HepG2 (cell line): ENCODE measurements at places on chromosomes 11 and 22. TPM values are rescaled to one million over a fixed set of nuclear protein-coding genes. Genes with fewer than 3 reads are reported as not detected.

DNA sequence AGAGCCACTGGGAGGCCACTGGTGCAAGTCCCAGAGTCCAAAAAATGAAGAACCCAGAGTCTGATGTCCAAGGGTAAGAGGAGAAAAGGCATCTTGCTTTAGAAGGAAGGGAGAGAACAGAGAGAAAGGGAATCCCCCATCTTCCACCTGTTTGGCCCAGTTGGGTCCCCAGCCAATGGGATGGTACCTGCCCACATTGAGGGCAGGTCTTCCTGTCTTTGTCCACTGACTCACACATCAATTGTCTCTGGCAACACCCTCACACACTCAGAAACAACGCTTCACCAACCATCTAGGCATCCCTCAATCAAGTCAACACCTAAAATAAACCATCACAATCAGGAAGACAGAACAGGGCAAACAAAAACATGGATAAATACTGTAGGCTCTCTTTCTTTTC lies 6.3 kb downstream of the COMMD9 start:
- H3K36me3 ChIP-seq = 0 out of 3 replicates have a peak, but pooled peaks cover 3% of the 10 kb centered on the region
- no peak overlapping the region for H3K4me3 ChIP-seq
- no peaks in the 10 kb centered on the region for H3K27me3 ChIP-seq
- H3K4me1 ChIP-seq = peaks cover 3% of the 10 kb centered on the region; the same call in 1 of the 2 replicates

The MS4A6A gene
- not detected in 2 replicates for total RNA-seq

The ELFN2 gene
- not detected in 2 replicates for total RNA-seq

DNA sequence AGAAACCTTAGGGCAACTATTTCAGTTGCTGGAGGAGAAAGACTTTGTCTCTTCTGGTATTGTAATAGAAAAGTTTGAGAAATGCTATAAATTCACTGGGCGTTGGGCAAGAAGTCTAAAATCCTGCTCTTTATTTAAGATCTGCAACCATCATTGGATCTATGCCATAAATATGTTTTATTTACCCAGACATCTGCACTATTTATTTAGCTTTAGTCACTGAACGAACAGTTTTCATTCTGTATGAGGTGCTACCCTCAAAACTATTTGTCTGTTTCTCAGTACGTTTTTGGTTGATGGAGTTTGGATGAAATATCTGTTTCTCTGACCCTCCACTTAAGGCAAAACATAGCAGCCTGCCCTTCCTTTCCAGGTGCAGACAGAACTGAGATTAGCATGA lies 171.5 kb downstream of the SNX19 start:
- H3K27ac ChIP-seq = no peak overlapping the region
- no peaks in the 10 kb centered on the region for H3K4me1 ChIP-seq
- H3K27me3 ChIP-seq = no peaks in the 10 kb centered on the region
- DNase-seq = no peak
- no peaks in the 10 kb centered on the region for H3K36me3 ChIP-seq
- no peak overlapping the region for H3K4me3 ChIP-seq

- peaks cover 28% of the 10 kb centered on the region for H3K4me1 ChIP-seq
- DNase-seq = no peak
- H3K27me3 ChIP-seq = no peaks in the 10 kb centered on the region
- H3K4me3 ChIP-seq = no peak overlapping the region
Measured at GRCh38 chr11:34063061-34063795, 11.7 kb downstream of the CAPRIN1 start.

The TMEM191C gene
- total RNA-seq = 1.2 and 2.9 TPM in 2 replicates

The ANGPTL5 gene
- not detected in 2 replicates for total RNA-seq
